ENCODE measurements at places on chromosomes 2 and 18. TPM values are rescaled to one million over a fixed set of nuclear protein-coding genes. Genes with fewer than 3 reads are reported as not detected.

DNA sequence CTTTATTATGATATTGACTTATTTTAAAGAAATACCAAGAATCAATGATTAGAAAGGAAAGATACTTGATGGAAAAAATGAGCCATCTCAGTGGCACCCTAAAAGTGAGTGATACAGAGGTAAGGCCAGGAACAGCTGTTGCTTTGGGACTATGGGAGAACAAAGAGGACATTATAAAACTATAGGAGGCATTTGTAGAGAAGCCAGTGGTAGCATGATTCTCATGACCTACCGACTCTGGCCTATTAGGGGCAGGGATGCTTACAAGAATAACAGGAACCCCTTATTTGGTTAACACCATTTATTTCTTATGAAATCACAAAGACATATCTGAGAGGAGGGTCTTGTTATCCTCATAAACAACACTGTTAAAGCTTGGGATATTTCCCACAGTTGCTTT lies 162.2 kb downstream of the RIT2 start:
- DNase-seq = no peak

DNA sequence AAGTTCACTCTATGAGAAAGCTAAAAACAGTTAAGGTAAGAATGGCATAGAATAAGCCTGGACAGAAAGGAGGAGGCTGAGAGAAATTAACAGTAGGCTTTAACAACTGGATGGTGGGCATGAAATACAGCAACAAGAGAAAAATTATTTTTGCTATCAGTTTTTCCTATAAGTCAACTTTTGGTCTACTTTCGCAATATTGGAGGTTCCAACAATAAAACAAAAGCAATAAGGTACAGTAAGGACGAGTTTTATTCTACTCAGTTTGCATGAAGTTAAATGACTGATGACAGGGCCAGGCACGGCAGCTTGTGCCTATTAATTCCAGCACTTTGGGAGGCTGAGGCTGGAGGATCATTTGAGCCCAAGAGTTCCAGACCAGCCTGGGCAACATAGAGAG lies 17.3 kb downstream of the RAB1A start:
- no peak for DNase-seq

COL4A4 gene
- total RNA-seq = 0.41 TPM

PCARE gene
- total RNA-seq = not detected

SLC9A4 gene
- total RNA-seq = under 0.01 TPM

GAD1 gene
- total RNA-seq = 80.7 TPM

AGXT gene
- total RNA-seq = not detected

GRCh38 chr2:141260911-141261310 lies 869.9 kb downstream of the LRP1B start:
- DNase-seq = no peak

CYTIP gene
- total RNA-seq = 2.9 TPM

DNA sequence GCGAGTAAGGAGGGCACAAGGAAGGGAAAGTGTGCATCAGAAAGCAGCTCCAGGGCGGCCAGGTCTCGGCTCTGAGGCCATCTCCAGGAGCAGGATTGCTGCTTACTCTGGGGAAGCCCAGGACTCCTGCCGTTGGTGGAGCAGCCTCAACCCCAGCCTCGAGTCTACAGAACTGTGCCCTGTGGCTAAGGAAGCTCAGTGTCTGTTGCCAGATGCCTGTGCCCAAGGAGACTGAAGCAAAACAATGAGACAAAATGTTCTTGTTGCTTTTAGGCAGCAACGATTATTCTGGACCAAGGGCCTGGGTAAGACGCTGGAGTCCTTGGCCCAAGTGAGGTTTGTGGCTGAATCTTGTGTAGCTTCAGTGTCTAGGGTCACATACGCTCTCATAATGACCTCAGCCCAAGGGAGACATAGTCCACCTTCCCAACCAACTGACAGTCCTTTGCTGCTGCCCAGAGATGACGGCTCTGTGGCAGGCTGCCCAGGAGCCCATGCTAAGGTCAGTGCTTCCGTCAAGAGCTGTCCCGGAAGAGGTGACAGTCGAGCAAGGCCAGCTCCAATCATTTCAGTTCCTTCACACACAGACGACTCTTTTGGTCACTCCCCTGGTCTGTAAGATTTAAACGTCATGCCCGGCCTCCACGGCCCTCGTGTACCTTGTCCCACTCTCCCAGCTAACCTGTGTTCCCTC lies 223.8 kb downstream of the TTC32 start:
- DNase-seq = no peak

REEP1 gene
- total RNA-seq = 147 TPM

- DNase-seq = no peak
Measured at GRCh38 chr2:180056367-180057118, 49.4 kb upstream of the CWC22 start.

DNA sequence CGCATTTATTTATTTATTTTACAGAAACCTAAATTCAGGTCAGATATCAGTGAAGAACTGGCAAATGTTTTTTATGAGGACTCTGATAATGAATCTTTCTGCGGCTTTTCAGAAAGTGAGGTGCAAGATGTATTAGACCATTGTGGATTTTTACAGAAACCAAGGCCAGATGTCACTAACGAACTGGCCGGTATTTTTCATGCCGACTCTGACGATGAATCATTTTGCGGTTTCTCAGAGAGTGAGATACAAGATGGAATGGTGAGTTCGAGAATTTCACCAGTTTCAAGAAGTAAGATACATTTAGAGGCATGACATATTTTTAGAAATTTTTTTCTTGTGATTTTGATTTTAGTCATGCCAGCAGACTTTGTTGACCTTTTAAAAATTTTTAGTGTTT lies 4.6 kb downstream of the CDCA7 start:
- DNase-seq = no peak

DNA sequence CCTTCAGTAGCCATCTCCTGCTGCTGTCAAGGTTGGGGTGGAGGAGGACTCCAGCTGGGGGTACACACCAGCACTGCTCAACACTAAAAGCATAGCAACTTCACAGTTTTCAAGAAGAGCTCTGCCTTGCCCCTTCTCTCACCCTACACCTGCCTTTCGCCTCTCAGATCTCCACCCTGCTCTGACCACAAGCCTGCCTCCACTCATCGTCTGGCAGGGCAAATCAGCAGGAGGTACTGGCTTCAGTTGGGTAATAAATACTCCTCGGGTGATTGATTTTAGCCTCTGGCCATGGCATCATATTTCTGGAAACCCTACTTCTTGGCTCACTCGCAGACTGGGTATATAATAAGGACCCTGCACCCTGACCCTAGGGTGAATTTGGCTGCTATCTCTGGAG lies 3.1 kb upstream of the PRKAG3 start:
- DNase-seq = no peak

GRCh38 chr2:200985799-200986198 lies 22.3 kb upstream of the ORC2 start:
- DNase-seq = no peak

DNA sequence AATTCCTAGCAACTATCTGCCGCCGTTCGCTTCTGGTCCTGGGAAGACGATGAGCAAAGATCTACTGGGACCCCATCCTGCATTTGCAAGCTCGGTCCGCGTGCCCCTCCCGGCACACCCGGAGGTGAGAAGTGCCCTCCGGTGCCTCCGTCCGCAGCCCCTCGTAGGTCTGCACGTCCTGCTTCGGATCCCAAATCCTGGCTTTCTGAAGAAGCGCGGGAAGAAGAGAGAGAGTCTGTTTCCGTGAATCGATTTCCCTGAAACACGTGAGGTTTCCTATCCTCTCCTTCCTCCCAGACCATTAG lies 5.0 kb upstream of the OSR1 start:
- DNase-seq = no peak

GRCh38 chr18:79738581-79739439 lies 58.9 kb upstream of the KCNG2 start:
- no peak for DNase-seq

All from frontal cortex (tissue), 4 donors.